ENCODE measurements at places on chromosomes 2 and 18.

DNA sequence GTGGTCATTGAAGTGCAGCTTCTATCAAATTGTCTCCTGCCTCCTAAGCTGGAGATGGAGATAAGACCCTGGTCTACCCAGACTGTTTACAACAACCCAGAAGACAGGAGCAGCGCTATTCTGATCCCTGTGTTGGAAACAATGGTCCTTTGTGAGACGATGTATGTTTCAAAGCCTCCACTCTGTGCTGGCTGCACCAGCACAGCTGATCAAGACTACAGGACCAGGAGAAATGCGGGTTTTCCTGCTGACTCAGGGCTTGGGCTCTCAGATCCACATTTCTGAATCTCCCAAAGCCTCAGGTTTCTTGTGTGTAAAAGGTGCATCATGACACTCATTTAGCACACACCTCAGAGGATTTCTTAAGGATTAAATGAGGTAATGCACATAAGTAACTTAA lies 92.0 kb downstream of the POU3F3 start:
- DNase-seq, result no peak

GRCh38 chr2:71925268-71926088 lies 222.2 kb downstream of the CYP26B1 start:
- DNase-seq, result no peak

DNA sequence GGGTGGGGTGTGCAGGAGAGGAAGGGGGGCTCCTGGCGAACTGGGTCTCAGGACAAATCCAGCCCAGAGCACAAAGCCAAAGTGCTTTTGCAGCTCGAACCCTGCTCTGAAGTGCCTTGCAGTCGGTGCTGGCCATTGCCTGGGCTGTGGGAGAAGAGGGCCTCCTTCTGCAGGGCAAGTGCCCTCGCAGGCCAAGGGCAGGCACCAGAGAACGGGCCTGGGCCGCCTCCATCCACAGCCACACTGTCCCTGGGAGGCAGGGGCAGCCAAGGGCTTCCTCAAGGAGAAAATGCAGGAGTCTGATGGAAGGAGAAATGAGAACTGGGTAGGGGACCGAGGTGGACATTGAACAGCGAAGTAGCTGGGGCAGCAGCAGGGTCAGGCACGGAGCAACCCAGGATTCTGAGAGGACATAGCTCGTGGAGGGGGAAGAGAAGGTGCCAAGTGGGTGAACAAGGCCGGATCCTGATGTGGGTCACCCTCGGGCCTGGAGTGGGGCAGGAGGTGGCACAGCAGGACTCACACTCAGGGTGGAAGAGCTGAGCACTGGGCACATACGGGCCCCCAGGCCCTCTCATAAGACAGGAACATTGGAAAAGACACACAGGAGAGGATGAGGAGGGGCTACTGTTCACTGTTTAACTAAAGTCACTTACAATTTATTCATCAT lies 312.8 kb upstream of the SALL3 start:
- no peak for DNase-seq

DNA sequence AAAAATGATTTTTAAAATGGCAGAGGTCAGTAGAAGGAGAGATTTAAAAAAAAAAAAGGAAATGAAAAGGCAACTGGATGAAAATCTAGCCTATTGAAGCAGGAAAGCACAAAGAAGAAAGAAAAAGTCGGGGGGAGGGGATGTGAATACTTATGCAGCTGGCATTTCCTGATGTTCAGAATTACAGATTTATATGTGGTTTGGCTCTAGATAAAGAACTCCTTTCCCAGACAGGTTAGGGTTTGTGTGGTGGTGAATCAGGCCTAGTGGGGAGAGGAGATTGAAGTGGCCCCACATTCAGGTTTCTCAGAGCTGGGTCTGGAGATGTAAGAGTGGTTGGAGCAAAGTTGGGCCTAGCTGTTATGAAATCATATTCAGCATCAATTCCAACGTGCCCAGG lies 394.4 kb downstream of the FIGN start:
- no peak for DNase-seq

- peak; percentile 48 for DNase-seq
These were observed 1.2 kb downstream of the PPP1CB start for GRCh38 chr2:28752631-28753376.

GRCh38 chr2:215758691-215759090 lies 254.7 kb downstream of the MREG start:
- no peak for DNase-seq

GRCh38 chr2:112958428-112959108 lies 19.2 kb upstream of the IL36G start:
- peak; percentile 79 for DNase-seq

GRCh38 chr2:42386682-42387081 lies 25.7 kb upstream of the COX7A2L start:
- no peak for DNase-seq

Data from NCI-H2081 (cell line).